Fibroblast of lung (primary cell): ENCODE measurements at places on chromosomes 7 and 10. TPM values are rescaled to one million over a fixed set of nuclear protein-coding genes. Genes with fewer than 3 reads are reported as not detected.
A peak's percentile ranks its signal among the peaks of the same experiment; 100 is the strongest.

DNA sequence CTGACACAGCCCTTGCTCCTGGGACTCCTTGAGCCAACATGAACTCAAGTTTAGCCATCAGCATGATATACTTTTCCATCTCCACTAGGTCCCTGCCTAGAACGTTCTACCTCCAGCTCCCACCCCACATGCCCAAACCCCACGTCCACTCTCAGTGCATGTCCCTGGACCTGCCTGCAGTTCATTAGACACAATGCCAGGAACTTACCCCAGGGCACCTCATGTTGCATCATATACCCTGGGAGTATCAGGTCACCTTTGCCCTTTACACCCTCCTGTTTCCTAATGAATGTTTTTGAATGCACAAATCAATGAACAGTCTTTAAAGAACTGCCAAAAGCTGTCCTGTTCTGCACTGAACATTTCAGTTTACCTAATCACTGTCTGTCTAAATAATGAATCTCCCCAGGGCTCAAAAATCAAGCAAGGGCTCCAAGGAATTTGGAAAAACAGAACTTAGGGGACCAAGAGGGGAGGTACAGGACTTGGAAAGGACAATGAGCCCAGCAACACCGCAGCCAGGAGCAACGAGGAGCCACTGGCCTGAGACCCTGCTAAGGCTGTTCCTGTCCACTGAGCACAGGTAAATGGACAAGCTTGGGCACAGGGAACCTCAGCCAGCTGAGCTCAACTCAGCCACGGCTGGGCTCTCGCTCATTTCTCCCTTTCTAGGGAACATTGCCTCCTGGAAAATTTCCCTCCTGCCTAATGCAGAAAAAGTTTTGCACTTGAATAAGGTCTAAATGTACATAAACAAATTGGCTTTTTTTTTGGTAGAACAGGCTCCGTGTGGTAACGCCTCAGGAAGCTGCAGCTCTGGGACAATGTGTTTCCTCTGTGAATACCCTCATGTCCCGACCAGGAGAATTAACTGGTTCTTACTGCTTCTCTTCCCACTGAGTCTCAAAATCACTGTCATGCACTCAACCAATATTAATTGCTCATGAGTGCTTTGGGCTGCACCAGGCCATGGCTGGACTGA, 7.4 kb downstream of the MAT1A start:
- DNase-seq: no peak

DNA sequence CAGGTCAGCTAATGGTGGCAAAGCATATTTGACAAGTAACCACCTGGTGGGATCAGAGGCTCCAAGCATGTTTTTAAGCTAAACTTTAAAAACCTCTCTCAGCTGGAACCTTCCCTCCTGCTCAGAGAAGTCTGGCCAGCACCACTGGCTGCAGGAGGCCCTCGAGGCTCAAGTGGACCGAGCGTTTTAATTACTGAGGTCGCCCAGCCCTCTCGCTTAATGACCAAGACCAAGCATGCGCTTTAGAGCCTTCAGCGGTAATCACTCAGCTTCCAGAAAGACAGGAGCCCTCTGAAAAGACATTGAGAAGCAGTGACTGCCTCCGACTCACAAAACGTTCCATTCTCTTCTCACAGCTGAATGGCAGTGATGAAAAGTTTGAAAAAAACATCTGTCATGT, 383.4 kb upstream of the ADARB2 start:
- no peak for DNase-seq

GRCh38 chr7:159280008-159280407, 135.3 kb upstream of the VIPR2 start:
- DNase-seq: no peak

DNA sequence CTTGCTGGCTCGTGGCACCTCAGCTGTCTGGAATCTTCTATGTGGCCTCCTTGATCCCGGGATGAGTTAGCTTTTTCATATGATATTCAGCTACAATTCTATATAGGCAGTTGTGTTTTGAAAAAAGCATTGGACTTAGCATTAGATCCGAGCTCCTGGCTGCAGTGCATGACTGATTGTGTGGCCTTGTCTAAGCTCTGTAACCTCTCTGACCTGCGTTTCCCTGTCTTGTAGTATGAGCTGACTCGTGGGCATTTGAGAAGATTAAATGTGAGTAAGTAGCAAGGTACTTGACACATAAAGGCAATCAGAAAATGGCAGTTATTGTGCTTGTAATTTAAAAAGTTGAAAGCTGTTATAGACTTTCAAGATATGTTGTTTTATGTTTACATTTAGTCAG, 85.9 kb downstream of the CCNY start:
- DNase-seq: peak; percentile 59

GRCh38 chr10:79065853-79066252, 2.9 kb upstream of the ZMIZ1 start:
- no peak for DNase-seq

DNA sequence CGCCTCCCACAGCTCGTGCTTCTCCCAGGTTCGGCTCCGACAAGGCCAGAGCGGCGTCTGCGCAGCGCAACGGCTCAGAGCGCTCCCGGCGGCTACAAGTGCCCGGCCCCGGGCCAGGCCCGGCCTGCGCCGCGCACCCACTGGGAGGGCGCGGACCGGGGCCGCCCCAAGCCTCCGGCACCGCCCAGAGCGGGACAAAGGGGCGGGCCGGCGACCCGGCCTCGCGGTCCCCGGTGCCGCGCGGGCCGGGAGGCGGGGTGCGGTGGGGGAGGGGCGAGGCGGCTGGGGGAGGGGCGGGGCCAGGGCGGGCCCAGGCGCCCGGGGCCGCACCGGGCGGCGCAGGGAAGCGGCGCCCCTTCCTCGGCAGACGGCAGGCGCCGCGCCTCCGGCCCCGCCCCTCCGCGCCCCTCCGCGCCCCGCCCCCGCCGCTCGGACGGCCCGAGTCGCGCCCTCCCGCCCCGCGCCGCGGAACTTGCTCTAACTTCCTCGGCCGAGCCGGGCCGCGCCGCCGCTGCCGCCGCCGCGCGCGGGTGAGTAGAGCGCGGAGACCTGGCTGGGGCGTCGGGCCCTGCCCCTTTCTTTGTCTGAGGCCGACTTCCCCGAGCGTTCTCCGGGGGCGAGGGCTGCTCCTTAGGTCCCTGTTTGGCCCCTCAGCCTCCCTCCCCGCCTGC, at the start of gene TSPAN14:
TSPAN14 (plus strand) TSS at position 469 of the 671 bp plus-strand sequence. CDS start 34,924 bp downstream, outside the sequence.
- peak; percentile 81 for DNase-seq

- no peak for DNase-seq
Measured at GRCh38 chr10:34732926-34733325, 82.2 kb downstream of the PARD3 start.

GRCh38 chr7:44769776-44770294, 21.2 kb downstream of the ZMIZ2 start:
- peak; percentile 68 for DNase-seq

- DNase-seq: peak; percentile 96
Measured at GRCh38 chr7:106486331-106486730, 174.6 kb downstream of the CCDC71L start.

DNA sequence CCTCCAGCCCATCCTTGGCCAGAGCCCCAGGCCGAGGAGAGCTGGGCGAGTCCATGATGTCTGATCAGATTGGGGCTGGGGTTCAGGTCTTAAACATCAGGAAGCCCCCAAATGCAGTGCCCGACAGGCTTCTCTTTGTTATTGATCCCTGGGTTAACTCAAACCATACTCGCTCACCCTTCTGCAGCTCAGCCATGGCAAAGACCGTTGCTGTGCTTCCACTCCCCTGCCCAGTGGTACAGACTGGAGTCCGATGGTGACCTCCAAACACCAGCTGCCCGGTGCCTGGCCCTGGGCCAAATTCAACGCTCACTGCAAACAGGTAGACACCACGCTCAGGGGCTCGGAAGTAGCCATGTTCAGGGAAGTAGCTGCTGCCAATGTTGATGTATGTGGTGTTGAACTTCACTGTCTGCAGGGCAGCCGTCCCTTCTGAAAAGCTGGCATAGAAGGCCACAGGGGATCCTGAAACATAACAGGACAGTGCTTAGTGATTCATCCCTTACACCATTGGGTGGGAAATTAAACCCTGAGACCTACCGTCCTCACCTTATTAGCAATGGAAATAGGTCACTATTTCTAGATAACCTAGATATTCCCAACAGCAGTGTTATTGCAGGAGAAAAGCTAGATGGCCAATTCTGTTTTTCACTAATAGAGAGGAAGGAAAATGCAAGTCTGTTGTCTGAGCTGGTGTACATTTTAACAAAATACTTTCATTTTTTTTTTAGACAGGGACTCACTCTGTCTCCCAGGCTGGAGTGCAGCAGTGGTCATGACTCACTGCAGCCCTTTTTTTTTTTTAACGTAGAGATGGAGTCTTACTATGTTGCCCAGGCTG, 20.5 kb downstream of the MMRN2 start:
- DNase-seq: peak; percentile 49

GRCh38 chr7:82257118-82257695, 186.4 kb downstream of the CACNA2D1 start:
- DNase-seq: no peak

DNA sequence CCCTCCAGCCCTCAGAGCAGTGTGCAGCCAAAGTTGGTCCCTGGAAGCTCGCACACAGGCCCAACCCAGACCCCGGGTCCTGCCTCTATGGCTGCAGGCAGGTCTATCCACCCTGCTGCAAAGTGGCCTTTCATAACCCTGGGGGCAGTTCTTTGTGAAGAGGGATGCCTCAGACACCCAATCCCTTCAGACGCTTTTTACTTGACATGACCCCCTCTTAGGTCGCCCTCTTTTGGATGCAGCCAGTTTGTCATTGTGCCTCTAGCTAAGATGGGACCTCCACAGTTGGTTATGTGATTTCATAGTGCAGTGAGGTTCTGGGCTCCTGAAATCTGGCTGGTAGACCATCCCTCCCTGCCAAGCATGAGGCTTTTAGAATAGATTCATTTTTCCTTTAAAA, 27.3 kb downstream of the SMKR1 start:
- DNase-seq: no peak

GRCh38 chr10:11446133-11446532, 165.3 kb downstream of the USP6NL start:
- DNase-seq: no peak

GRCh38 chr10:130801784-130802183, 509.7 kb downstream of the TCERG1L start:
- DNase-seq: no peak

DNA sequence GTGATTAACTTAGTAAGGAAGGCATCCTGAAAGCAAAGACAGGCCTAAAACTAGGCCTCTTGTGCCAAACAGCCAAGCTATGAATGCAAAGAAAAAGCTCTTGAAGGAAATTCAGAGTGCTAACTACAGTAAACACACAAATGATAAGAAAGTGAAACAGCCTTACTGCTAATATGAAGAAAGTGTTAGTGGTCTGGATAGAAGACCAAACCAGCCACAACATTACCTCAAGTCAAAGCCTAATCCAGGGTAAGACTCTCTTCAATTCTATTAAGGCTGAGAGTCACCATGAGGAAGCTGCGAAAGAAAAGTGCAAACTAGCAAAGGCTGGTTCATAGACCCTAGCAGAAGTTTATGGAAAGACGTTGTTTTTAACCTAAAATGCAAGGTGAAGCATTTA, 66.0 kb downstream of the IPMK start:
- DNase-seq: no peak

The HYAL4 gene
- not detected in 2 replicates for polyA plus RNA-seq

The PAPOLB gene
- 0.01 and 0.02 TPM in 2 replicates for polyA plus RNA-seq

The XRCC2 gene
- polyA plus RNA-seq: 1.4 and 4.0 TPM in 2 replicates

The OR2A1 gene
- 0.07 TPM in 1 of 2 replicates, not detected in the other for polyA plus RNA-seq

The PKD2L1 gene
- polyA plus RNA-seq: not detected in 2 replicates

The ANXA8 gene
- 0.08 and 0.09 TPM in 2 replicates for polyA plus RNA-seq

The URGCP gene
- 18.3 and 23.2 TPM in 2 replicates for polyA plus RNA-seq

The NKX2-3 gene
- not detected in 2 replicates for polyA plus RNA-seq

The AMPH gene
- polyA plus RNA-seq: 2.4 and 9.0 TPM in 2 replicates

The ZMYND11 gene
- polyA plus RNA-seq: 60.6 and 68.4 TPM in 2 replicates
